ENCODE measurements at places on chromosomes 2 and 18.

- DNase-seq: no peak
Measured at GRCh38 chr18:5064841-5065370, 132.2 kb downstream of the AKAIN1 start.

GRCh38 chr2:177478029-177478428 is 85.5 kb downstream of the AGPS start:
- no peak for DNase-seq

DNA sequence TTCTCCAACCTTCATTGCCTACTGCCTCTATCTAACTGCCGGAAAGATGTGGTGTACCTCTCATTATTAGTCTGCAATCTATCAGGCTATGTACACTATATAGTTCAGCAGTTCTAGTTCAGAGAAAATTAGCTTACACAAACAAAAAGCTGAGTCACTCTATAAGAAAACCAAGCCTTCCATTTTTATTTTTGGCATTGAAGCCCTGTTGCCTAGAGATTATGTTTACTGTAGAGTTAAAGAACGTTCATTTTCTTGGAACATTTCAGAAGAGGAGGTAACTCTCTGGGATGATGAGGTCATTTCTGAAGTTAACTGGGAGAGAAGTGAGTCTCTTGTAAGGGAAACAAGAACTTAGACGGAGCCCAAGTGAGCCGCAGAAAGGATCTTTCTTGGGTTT is 133.5 kb downstream of the FAM124B start:
- DNase-seq: peak; percentile 94

GRCh38 chr2:238321467-238321866 is 1.1 kb downstream of the TRAF3IP1 start:
- DNase-seq: no peak

- DNase-seq: no peak
Measured at GRCh38 chr18:42429196-42429595, 474.2 kb downstream of the PIK3C3 start.

DNA sequence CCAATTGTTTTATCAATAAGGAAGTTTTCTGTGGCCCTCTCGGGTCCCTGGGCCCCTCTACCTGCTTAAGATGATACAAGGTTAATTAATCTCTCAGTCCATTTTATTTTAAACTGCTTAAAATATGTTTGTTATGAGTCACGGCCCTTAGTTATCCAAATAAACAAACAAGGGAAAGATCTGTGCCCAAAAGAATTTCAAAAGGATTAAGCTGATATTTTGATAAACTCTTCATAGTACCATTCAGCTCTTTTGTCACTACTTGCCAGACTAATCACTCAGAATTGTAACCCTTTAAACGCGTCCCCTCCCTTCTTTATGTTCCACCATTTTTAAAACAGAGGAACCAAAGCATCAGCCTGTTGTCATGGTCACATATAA is 144.7 kb upstream of the STK17B start:
- DNase-seq: no peak

DNA sequence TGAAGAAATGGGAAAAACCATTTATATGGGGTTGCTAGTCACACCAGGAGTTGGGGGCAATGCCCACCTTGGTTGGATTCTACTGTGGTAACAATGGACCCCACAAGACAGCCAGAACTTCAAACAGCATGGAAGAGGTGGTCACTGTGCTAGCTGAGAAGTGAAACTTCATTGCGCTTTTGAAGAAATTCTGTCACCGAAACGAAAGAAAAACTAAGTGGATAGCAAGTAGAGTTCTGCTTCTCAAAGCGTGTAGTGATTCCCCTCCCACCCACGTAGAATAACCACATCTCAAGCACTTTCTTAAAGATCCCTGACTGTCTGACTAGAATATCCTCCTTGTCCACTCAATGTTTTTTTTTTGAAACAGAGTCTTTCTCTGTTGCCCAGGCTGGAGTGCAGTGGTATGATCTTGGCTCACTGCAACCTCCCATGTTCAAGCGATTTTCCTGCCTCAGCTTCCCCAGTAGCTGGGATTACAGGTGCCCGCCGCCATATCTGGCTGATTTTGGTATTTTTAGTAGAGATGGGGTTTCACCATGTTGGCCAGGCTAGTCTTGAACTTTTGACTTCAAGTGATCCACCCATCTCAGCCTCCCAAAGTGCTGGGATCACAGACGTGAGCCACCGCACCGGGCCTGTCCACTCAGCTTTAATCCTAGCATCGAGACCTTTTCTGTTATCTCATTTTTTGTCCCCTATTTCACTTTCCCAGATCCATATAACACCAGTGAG is 30.1 kb upstream of the CCL20 start:
- no peak for DNase-seq

GRCh38 chr2:232444409-232445148 is 11.4 kb upstream of the ALPI start:
- peak; percentile 67 for DNase-seq

DNA sequence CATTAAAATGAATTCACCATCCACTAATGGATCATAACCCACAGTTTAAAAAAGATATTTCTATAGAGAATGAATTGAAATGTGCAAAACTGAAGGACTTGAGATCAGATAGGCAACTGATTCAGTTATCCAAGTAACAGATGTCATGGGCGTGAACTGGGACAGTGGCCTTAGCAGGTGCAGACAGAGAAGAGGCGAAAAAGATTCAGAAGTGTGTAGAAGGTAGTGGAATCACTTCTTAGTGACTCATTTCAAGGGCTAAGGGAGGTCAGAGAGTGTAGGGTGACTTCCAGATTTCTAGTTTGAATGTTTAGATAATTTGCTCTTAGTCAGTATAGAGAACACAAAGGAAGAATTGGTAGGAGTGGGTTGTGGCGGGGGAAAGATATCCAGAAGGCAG is 79.7 kb downstream of the EHBP1 start:
- DNase-seq: peak; percentile 54

DNA sequence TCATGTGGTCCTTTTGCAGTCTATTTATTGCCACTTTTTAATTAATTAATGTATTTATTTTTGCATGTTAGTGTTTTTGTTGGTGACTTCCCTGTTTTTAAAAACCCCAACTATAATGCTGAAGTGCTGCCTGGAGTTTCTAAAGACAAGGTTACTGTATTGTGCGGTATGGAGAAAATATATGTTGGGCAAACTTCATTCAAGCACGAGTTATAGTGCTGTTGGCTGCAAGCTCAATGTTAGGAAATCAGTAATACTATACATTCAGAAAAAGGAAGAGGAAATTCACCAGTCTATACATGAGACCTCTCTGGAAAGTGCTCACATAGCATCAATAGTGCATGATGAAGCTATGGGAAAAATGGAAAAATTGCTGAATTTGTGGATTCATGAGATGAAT is 15.4 kb upstream of the RBMS1 start:
- no peak for DNase-seq

GRCh38 chr2:236090027-236090382 is 78.2 kb downstream of the GBX2 start:
- DNase-seq: no peak

GRCh38 chr2:86790134-86790675 is 508 bp downstream of the CD8A start:
- DNase-seq: no peak

- peak; percentile 61 for DNase-seq
Measured at GRCh38 chr2:201971531-201972228, 62.0 kb upstream of the FZD7 start.

DNA sequence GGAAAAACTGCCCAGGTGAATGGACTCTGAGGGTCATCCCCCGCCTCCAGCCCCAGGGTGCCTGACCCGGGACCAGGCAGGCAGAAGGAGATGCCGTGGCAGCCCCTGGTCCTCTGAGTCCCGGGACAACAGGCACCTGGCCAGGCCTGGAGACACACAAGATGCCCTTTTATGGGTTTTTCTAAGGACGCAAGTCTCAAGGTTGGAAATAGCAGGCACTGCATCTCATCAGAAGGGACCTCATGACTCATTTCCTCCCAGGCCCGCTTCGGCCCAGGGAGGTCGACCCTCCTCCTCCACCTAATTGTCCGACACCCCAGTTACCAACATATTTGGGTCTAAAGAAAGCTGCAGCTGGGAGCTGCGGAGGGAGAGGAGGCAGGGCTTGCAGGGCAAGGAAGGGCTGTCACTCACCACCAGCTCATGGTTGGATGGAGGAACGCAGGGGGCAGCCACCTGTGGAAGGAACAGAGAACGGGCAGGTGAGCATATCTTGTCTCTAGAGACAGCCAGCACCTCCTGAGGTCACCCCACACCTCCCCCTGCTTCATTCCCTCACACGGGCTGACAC is 82.9 kb downstream of the TNS1 start:
- DNase-seq: peak; percentile 54

- peak; percentile 47 for DNase-seq
Measured at GRCh38 chr18:23228102-23229061, 93.1 kb downstream of the CABLES1 start.

GRCh38 chr2:138620431-138620830 is 118.9 kb downstream of the SPOPL start:
- no peak for DNase-seq

DNA sequence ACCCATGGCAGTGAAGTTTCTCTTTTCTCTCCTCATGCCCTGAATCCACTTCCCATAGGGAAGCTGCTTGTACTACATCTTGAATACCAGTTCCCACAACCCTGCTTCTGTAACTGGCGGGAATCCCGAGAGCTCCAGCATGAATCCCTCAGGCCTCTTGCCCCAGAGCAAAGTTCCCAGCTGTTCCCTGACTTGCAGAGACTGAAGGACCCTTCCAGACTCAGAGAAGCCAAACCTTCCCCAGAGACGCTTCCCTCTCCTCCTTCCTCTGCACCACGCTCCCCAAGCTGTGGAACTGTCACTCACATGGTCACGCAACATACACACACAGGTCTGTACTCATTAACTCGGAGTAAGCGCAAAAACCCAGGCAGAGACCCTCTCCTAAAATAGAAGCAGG is 26.4 kb downstream of the TRAPPC12 start:
- DNase-seq: no peak

- DNase-seq: no peak
Measured at GRCh38 chr2:232053777-232054176, 92.3 kb downstream of the DIS3L2 start.

- DNase-seq: peak; percentile 7
Measured at GRCh38 chr18:24446953-24447538, 13.4 kb upstream of the HRH4 start.

DNA sequence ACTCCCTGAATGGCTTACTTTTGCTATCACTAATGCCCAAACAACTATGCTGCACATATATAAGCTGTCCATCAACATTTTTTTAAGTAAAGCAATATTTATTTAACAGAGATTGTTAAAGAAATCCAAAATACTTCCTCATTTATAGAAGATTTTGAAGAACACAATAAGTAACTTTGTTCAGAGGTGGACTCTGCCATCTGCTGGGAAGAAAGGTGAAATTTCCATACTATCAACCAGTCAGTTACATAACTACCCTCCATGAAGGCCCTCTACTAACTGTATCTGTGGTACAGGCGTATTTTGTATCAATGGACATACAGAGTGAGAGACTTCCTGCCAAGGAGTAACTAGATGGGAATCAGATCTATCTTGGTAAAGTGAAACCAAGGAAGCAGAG is 106.0 kb downstream of the DTNB start:
- DNase-seq: peak; percentile 60

- peak; percentile 79 for DNase-seq
Measured at GRCh38 chr18:67266246-67267237, 250.0 kb downstream of the DSEL start.

DNA sequence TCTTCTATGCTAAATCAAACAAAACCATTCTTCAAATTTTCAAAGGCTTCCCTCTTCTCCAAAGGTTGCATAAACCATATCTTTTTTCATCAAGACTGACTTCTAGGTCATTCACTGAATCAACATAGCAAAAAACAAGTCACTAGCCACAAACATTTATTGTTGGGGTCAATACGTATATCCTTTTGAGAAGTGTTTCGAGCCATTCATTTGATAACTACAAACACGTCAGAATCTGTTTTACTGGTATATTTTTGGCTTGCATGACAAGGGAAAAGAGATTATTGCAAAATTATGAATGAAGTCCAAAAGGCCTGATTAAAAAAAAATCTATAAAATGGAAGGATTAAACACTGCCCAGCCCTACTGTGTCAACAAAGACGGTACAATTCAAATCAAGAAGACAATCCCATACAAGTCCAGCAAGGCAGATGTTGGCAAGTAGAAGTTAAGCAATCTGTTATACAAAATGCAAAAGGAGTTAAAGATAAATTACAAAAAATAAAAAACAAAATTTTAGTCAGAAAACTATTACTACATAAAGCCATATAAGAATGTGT is 222.4 kb downstream of the SRBD1 start:
- DNase-seq: no peak

- no peak for DNase-seq
Measured at GRCh38 chr2:128832946-128833663, 514.4 kb upstream of the HS6ST1 start.

DNA sequence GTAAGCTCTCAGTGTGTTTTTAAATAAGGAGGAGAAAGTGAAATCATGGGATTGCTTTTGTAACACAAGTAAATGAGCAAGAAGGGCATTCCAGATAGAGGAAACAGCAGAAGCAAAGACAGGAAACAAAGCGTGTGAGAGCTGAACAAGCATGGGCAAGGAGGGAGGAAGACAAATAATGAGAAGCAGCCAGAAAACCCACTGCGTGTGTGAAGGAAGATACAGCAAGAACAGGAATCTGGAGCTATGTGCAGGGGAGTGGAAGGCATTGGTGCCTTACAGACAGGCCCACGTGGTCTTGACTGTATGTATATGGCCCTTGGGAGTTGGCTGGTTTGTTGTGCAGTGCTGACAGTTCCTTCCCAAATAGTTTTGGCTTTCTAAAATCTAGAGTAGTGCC is 88.6 kb downstream of the AAK1 start:
- no peak for DNase-seq

GRCh38 chr2:72901426-72901825 is 14.2 kb downstream of the SPR start:
- DNase-seq: no peak

DNA sequence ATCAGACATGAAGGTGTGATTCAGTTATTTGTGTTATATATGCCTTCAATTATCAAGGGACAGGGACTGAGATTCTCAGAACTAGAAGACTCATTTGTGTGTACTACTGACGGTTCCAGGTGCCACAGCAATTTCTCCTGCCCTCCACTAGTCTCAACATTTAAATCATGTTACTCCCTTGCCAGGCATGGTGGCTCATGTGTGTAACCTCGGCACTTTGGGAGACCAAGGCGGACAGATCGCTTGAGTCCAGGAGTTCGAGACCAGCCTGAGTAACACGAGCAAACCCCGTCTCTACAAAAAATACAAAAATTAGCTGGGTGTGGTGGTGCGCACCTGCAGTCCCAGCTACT is 1.1 kb downstream of the CNDP2 start:
- DNase-seq: no peak

GRCh38 chr2:172953411-172953810 is 122.2 kb upstream of the MAP3K20 start:
- DNase-seq: no peak
